ENCODE measurements at places on chromosomes 13 and 19. TPM values are rescaled to one million over a fixed set of nuclear protein-coding genes. Genes with fewer than 3 reads are reported as not detected.

DNA sequence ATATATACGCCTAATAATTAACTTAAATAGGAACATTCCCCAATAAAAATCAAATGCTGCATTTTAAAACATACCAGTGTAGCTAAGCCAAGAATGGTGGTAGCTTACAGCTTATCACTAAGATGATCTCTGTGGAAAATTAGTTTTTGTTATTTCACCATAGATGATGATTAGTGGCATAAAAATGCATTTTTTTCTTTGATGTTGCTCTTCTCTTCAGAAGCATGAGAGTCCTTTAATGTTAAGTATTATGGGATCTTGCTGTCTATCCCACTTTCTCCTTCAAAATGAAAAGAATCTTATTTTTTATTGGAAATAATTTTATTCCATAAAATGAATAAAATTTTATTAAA is 731.0 kb downstream of the SLITRK1 start:
- no peak overlapping the region for H3K4me3 ChIP-seq
- no peak overlapping the region for H3K27ac ChIP-seq
- DNase-seq = no peak
- H3K4me1 ChIP-seq = no peaks in the 10 kb centered on the region
- no peaks in the 10 kb centered on the region for H3K36me3 ChIP-seq

DNA sequence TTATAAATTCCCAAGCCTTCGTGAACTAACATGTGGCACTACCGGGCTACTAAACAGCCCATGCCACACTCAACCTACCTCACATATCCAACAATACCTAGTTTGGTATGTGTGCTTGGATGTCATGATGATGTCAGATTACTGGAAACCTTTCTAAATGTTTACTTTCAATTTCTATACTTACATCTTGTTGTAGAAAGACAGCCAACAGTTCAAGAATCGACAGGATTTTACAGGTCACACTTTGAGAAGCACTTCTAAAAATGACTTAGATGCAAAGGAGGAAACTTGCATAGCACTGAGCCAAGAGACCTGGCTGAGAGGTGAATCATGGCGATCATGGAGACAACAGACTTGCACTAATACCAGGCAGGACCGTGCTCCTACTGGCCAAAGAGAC is 209.9 kb downstream of the COL4A1 start:
- H3K4me1 ChIP-seq = no peaks in the 10 kb centered on the region
- H3K4me3 ChIP-seq = no peak overlapping the region
- H3K27me3 ChIP-seq = no peaks in the 10 kb centered on the region
- H3K27ac ChIP-seq = no peak overlapping the region
- H3K36me3 ChIP-seq = peaks cover 12% of the 10 kb centered on the region

GRCh38 chr13:44051918-44052675 is 172.4 kb downstream of the LACC1 start:
- no peak for DNase-seq
- no peaks in the 10 kb centered on the region for H3K4me1 ChIP-seq
- no peaks in the 10 kb centered on the region for H3K36me3 ChIP-seq
- H3K4me3 ChIP-seq = no peak overlapping the region

GRCh38 chr13:100274942-100275506 is 186.1 kb downstream of the PCCA start:
- DNase-seq = no peak
- no peaks in the 10 kb centered on the region for H3K4me1 ChIP-seq
- no peak overlapping the region for H3K27ac ChIP-seq
- H3K27me3 ChIP-seq = no peaks in the 10 kb centered on the region
- peaks cover 10% of the 10 kb centered on the region for H3K36me3 ChIP-seq
- H3K4me3 ChIP-seq = no peak overlapping the region

SIAH3 gene
- not detected for polyA plus RNA-seq

TNNT1 gene
- polyA plus RNA-seq = not detected

COMP gene
- polyA plus RNA-seq = not detected
